ENCODE measurements at places on chromosomes 2 and 18.

- DNase-seq: no peak
Observed at GRCh38 chr18:77135339-77136075, 2.9 kb upstream of the MBP start.

DNA sequence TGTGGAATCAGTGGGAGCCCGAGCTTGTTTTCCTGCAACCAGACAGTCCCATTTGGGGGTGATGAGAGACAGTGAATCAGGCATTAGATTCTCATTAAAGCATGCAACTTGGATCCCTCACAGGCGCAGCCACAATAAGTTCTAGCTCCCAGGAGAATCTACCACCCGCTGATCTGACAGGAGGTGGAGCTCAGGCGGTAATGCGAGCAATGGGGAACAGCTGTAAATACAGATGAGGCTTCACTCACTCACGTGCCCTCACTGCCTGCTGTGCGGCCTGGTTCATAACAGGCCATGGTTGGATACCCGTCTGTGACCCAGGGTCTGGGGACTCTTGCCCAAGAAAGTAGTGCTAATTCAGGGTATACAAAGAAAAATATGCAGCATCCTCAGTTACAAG is 144.8 kb upstream of the RGPD4 start:
- DNase-seq: no peak

- no peak for DNase-seq
Observed at GRCh38 chr2:68726608-68727367, 7.8 kb upstream of the ARHGAP25 start.

GRCh38 chr2:120224256-120224655 is 1.1 kb upstream of the TMEM185B start:
- no peak for DNase-seq

- no peak for DNase-seq
Observed at GRCh38 chr2:179521944-179522343, 257.3 kb upstream of the SESTD1 start.

GRCh38 chr2:95303191-95303919 is 6.2 kb downstream of the KCNIP3 start:
- peak; percentile 57 for DNase-seq

DNA sequence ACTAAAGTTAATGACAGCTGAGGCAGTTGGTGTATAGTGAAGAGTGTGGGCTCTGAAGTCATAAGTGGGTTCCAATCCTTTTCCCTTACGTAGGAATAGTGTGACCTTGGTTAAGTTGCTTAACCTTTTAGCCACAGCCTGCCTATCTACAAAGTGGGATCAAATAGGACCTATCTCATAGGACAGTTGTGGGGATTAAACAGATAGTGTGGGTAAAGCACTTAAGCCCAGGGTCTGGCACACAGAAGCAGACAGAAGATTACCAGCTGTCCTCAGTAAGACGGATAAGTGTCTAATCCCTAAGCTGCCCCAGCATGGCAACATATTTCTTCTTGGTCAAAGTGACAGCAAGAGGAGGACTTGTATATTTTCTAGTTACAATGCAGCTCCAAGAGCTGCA is 28.2 kb downstream of the UBE2F start:
- DNase-seq: no peak

- no peak for DNase-seq
Observed at GRCh38 chr18:55012008-55012407, 52.7 kb upstream of the CCDC68 start.

GRCh38 chr2:159849160-159849813 is 51.3 kb upstream of the CD302 start:
- DNase-seq: no peak

DNA sequence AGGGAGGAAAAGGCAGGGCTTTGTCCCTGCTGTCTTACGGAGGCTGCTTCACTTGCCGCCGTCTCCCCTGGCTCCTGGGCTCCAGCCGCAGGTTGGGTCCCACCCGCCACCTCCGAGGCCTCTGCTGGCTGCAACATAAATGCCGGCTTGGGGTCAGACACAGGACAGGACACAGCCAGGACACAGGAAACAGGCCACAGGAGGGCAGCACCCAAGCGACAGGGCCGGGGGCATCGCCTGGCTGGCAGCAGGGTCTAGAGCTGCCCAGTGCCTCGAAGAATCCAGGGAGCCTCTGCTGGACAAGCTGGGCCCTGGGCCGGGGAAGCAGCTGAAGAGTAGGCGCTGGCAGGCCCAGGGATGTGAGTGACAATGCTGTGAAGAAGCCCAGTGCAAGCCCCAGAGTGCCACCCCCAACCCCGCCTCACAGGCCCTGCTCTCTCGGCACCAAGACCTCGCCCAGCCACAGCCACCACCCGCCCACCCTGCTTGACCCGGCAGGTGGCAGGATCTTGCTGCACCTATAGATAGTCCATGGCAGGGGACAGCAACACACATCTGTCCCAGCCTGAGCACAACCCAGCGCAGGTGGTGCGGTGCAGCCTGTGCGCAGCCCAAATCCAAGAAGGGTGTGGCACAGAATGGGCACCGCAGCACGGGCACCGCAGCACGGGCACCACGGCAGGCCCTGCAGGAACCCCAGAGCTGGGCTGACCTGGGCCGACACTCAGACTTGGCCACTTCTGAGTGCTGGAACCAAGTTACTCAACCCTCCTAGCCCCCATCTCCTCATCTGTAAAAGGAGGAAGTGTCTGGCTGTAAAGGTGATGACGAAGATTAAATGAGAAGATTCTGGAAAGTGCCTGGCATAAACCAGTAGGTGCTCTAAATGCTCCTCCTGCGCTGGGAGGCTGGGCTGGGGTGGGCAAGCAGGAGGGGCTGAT is 55.6 kb downstream of the BIN1 start:
- DNase-seq: no peak

- DNase-seq: no peak
Observed at GRCh38 chr2:207512356-207512755, 17.4 kb upstream of the CREB1 start.

DNA sequence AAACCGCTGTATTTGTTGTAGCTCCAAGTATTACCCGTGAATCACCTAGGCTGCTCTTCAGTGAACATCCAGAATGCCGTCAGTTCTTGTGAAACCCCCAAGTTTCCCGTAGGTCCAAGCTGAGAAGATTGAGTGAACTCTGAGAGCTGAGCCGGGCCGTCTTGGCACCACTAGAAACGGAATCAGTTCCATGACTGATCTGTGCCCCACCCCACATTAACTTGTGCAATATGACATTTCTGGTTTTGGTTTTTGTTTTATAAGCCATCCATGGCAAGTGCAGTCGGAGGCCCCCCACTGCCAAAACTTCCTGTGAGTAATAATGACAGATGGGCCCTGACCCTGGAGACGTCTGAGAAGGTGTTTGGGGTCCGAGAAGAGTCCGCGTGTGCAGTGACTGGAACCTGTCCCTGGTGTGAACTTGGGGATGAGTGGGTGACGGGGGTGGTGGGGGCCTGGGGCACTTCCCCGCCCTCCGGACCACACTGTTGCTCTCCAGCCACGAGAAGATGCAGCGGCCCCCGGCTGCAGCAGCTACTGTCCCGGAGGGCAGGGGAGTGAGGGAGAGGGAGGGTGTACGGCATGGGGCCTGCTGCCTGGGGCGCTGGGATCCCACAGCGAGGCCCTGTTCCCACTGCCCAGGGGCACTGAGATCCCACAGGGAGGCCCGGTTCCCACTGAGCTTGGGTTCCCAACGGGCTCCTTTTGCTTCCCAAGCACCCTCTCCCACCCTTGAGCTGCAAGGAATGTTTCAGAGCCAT is 26.5 kb downstream of the NFATC1 start:
- DNase-seq: no peak

GRCh38 chr2:22056621-22057132 is 932.9 kb downstream of the TDRD15 start:
- no peak for DNase-seq

DNA sequence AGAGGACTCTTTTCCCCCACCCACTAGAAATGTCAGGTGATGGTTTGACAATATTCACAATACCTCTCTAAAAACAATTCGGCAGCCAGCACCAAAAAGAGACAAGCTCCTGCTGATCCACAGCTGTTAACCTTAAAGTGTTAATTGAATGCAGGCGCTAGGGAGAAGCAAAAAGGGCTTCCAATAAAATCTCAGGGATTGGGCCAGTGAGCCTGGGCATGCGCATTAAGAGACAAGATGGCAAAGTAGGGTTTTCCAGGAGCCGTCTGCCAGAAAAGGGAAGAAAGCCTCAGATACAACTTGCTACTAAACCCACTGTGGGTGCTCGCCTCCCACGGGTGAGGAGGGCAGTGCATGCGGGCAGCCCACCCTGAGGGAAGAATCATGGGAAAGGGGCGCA is 98.8 kb downstream of the HS6ST1 start:
- DNase-seq: no peak

DNA sequence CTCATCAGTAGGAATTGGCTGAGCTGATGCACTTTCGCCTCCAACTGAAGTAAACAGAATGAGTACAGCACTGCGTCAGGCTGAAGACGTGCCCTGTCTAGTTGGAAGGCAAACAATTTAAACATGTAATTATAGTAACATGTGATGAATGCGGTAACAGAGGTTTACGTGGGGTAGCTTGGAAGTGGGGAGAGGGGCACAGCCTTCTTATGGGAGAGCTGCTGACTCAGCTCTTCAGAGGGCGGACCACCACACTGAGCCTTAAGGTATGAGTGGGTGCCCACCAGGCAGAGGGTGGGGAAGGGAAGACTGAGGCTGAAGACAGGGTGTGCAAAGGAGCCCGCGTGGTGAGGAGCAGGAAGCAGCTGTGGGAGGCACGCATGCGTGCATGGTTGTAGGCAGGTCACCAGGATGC is 6.2 kb upstream of the EHD3 start:
- no peak for DNase-seq

DNA sequence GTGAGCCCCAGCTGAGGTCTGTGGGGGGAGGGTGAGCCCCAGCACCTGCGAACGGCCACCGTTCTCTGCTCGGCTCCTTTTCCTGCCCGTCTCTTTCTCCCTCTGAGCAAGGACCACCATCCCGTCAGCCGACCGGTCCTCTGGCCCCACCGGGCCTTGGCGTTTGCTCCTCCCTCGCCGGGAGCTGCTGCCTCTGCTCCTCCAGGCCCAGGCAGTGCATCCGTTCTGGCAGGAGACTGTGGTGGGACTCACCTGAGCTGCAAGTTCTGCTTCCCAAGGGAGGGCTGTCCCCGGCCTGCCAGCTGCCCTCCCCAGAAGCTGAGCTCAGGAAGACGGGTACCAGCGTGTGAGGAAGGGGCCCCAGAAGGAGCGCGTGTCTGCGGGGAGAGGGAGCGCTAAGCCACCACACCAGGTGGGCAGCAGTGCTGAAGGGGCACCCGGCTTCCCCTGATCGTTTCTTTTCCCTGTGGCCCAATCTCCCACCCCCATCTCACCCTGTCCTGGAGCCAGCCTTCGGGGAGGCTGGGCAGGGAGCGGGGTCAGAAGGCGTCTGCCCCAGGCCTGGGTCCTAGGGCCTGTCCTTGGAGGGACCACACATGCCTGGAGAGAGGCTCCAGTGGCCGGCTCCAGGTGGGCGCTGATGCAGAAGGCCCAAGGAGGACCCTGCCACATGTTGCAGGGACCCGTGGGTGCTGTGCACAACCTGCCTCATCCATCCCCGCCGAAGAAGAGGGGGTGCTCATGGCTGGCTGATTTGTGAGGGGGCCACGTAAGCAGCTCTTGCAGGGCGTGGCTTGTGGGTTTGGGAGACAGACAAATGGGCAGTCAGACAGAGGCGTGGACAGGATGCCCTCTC is 2.5 kb upstream of the RTP5 start:
- no peak for DNase-seq

GRCh38 chr2:64848363-64848762 is 140.8 kb upstream of the SLC1A4 start:
- no peak for DNase-seq

GRCh38 chr2:24870440-24870839 is 49.6 kb downstream of the ADCY3 start:
- DNase-seq: no peak

DNA sequence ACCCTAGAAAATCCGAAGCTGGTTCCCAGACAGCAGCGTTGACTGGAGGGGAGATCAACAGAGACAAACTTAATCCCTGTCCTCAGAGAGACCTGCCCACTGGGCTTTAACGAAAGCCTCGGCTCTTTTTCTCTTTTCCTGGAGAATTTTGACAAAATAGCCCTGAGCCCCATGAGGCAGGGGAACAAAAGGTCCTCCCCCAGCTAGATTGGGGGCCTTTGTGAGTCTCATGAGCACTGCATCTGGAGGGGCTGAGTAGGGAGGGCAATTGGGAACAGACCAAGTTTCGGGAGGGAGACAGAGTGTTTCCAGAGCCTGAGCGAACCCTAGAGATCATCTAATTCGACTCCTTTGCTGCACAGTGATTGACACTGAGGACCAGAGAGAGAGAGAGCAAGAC is 123.9 kb upstream of the HAAO start:
- no peak for DNase-seq

- DNase-seq: no peak
Observed at GRCh38 chr18:4172196-4173100, 282.7 kb downstream of the DLGAP1 start.

GRCh38 chr2:168663993-168664392 is 138.4 kb upstream of the NOSTRIN start:
- no peak for DNase-seq

- DNase-seq: no peak
Observed at GRCh38 chr2:200324362-200324761, 17.9 kb downstream of the SPATS2L start.

GRCh38 chr2:108833219-108833618 is 46.6 kb downstream of the CCDC138 start:
- DNase-seq: no peak
